ENCODE measurements at places on chromosomes 3 and 15.

GRCh38 chr3:52403955-52404354 is 40.9 kb downstream of the SEMA3G start:
- no peak for DNase-seq

DNA sequence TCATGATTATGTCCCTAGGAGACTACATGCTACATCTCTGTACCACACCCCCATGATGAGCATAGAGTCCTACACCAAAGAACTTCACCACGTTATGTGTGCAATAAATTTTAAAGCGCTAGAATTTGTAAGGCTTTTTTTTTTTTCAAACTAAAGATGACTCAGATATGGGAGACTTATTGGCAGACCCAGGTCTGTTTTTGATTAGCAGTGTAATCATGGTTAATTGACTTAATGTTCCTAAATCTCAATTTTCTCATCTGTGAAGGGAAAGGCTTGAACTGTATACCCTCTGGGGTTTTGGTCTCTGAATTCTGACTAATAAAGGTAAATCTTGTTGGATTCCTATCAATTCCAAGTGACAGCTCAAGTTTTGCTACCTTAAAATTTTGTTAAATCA is 26.4 kb downstream of the ABI3BP start:
- no peak for DNase-seq

DNA sequence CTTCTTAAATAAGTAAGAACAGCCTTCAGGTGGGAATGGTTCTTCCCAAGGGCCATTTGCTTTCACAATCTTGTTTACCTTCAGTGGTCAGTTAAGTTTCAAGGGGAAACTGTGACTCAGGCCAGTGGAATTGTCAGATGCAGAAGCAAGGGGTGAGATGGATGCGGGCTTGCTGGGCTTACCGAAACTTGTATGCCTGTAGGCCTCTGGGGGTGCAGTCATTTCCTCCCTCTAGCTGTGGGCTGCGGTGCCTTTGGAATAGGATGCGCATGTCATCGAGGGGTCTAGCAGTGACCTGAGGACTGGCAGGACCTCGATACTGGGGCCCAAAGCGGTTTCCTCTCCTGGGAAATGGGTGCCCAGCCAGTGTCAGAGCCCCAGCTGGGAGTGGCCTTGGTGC is 121.6 kb downstream of the EEFSEC start:
- DNase-seq = no peak

DNA sequence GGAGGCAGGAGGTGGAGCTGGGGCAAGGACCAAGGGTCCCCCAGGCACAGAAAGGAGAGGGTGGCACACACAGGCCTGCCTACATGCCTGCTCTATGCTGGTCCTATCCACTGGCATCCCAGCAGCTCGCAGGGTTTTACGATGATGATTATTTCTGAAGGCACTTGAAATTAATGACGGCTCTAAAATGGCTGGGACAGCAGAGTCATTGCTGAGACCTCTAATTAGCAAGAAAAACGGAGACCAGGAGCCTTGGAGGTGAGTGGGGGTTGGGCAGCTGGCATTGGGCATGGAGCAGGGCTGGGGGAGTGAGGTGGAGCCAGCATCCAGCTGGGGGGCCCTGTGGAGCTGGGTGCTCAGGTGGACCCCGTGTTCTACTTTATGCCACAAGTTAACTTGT is 3.5 kb upstream of the LINGO1 start:
- DNase-seq = no peak

DNA sequence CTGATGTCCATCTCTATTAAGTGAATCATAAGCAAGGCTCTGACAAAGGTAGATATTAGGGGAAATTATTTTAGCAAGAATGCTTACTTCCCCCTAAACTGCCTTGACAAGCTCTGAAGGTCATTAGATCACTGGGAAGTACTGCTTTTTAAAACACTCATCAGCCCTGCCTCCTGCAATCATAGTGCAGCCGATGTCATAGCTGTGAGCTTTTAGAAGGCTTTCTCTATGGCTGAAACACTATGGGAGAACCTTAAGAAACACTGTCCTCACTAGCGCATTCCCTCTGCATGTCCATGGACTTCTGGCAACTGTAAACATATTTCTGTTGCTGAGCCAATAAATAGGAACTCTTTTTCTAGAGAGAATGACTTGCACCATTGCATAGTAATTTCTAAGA is 38.7 kb upstream of the PTPRG start:
- no peak for DNase-seq

GRCh38 chr3:49470714-49471420 is 800 bp downstream of the DAG1 start:
- no peak for DNase-seq

DNA sequence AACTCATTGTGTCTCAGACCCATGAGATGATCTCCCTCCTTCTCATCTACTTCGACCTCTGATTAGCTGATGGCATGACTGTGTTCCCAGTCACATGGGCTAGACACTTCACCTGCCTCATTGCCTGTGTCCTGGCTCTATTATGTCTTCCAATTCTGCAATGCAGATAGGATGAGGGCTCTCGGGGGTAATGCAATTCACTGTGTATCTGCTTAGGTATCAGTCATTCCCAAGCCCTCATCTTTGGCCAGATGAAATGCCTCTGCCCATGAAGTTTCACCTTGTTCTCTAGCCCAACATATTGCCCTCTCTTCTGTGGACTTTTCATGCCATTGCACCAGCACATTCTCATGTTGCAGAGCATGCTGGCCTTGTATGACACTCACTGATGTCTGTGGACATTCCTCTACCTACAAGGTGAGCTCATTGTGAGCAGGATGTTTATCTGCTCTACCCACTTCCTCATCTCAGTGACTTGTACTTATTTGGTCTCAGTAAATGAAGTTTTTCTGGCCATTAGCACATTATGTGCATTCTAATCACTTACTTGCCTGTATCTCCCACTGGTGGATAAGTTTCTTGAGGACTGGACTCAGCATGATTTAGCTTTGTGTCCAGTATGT is 32.3 kb downstream of the MOBP start:
- no peak for DNase-seq

DNA sequence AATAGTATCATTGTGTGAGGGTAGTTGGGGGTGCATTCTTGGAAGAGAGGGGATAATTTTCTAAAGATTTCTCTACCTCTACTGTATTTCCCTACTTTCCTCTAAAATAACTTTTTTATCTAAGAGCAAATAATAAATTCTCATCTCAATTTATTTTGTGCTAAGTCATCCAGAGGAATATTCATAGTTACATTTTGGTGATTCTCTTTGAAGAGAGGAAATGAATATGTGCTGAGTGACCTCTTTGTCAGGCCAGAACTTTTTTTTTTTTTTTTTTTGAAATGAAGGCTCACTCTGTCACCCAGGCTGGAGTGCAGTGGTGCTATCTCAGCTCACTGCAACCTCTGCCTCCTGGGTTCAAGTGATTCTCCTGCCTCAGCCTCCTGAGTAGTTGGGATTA is 15.1 kb upstream of the CCDC80 start:
- DNase-seq = no peak

DNA sequence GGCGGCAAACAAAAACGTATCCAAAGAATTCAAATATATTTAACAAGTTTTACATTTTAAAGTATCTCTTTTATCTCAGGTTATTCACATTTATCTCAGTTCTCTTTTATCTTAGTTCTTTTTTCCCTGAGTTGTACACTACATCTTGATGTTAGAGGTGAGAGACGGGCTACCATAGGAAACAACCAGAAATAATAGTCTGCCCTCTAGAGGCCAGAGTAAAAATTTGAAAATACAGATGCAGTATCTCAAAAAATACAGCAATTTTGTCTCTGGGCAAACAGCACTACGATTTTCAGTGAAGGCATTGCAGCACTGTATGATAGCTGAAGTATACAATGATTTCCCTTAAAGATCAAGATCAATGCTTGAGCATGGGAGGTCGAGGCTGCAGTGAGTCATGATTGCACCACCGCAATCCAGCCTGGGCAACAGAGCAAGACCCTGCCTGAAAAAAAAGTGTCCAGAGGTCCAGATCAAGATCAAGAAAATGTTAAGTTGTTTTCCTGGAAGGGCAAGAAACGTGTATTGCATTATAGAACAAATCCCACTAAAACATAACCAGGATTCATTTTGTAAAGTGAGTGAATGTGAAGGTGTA is 82.6 kb upstream of the ATP11B start:
- DNase-seq = no peak

GRCh38 chr3:80097674-80098073 is 329.9 kb upstream of the ROBO1 start:
- no peak for DNase-seq

GRCh38 chr3:125684199-125684598 is 88.9 kb upstream of the OSBPL11 start:
- no peak for DNase-seq

GRCh38 chr3:87088993-87089841 is 98.3 kb upstream of the VGLL3 start:
- DNase-seq = no peak

DNA sequence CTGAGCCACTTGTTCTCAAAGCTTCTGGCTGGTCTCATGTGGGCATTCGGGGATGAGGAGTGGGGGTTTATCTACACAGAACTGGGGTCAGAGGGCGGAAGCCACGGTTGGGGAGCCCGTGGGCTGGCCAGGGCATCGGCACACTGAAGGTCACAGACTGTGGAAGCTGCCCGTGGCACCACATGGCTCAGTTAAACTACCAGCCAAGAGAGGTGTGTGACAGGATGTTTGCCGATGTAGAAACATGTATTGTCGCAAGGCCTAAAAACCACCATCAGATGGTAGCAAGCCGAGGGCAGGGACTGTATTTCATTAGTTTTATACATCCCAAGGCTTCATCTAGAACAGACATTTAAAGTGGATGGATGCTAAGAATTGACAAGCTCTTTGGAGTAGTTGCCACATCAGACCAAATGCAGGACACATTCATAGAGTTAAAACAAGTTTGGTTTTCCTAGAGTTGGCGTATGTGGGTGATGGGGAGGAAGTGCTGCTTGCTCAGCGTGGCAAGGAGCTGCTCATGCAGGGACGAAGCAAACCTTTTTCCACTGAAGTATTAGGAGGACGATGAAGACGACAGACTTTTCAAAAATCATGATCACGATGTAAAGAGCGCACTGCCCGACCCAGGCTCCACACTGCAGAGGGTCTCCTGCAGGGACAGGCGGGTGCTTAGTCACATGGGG is 9.6 kb upstream of the MUSTN1 start:
- no peak for DNase-seq

DNA sequence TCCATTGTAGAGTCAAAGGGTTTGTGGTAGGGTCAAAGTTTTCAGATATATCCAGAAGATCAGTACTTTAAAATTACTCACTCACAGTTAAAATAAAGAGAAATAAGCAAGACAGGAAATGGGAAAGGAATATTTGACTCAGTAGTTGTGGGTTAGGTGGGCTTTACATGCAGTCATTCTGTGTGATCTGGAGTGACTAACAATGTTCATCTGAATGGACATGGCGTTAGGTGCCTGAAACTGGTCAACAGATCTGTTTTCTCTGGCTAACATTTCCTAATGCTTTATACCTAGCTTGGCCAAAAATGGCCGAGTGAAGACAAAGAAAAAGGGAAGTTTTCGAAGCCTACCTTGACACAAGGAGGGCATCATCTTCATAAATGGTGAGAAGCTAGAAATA is 133.4 kb upstream of the SATB1 start:
- no peak for DNase-seq

DNA sequence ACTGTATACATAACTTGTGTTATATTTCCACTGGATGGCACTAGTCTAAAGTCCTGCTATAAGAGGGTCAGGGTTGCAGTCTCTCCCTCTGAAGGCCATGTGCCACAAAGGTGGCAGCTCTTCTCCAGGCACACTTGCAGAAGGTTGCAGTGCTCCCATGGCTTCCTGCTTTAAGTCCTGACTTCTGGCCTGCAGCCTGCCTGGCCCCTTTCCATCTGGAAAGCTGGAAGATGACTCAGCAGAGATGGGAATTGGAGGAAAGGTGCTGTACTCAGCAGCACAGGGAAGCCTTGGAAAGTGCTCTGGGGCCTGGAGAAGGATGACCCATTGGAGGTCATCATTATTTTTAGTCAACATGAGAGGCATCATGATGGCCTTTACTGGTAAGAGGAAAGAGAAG is 40.9 kb upstream of the MRPL3 start:
- no peak for DNase-seq

DNA sequence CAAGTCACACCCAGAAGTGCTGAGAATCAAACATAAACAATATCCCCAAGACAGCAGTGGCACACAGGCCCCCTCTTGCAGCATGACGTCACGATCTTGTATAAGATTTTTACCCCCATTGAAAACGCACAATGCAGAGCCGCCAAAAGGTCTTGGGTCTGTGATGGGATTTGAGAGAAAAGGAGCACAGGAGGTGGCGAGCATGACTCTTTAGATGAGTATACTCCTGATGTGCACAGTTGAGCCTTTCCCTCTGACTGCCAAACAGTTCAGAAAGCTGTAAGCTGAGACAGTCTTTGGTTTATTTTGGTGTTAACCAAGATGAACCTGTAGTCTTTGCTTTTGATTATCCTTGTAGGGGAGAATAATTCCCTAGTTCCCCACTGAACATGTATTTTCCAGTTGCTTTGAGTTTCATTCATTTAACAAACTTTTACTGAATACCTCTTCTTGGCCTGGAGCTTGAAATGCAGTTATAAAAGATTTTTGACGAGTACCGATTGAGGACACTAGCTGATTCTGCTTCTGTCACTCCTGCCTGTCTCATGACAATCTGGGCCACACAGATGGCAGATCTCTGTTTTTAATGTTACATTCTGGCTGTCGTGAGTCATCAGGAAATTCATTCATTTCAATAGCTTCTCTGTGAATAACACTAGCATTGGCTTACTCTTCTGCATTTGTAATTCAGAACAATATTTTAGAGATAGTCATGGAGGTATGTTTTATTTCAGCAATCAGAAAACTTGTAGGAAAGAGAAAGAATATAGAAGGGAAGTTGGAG is 28.9 kb downstream of the CFAP91 start:
- DNase-seq = no peak

GRCh38 chr3:35710554-35710953 is 71.2 kb downstream of the ARPP21 start:
- no peak for DNase-seq

GRCh38 chr3:167892205-167892604 is 156.7 kb downstream of the SERPINI1 start:
- no peak for DNase-seq

- peak; percentile 75 for DNase-seq
Observed at GRCh38 chr15:89057506-89058133, 30.6 kb upstream of the ABHD2 start.

- no peak for DNase-seq
Observed at GRCh38 chr15:34976073-34976472, 6.5 kb upstream of the AQR start.

DNA sequence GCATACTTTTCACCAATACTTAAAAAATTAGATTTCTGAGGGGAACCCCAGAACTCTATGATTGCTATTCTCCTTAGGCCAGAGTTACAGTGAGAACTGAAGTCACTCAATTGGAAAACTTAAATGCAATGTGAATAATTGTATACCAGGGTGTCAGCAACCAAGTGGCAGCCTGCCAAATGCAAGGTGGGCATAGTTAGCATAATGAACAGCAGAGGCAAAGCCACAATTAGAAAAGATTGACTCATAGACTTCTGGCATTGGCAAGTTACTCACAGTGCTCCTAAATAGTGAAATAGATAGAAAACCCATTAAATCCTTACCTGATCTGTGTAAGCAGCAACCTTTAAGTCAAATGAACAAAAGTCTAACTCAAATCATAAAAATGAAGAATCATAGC is 94.9 kb downstream of the BCHE start:
- no peak for DNase-seq
